ENCODE measurements at places on chromosomes 13 and 19.
A peak's percentile ranks its signal among the peaks of the same experiment; 100 is the strongest.

DNA sequence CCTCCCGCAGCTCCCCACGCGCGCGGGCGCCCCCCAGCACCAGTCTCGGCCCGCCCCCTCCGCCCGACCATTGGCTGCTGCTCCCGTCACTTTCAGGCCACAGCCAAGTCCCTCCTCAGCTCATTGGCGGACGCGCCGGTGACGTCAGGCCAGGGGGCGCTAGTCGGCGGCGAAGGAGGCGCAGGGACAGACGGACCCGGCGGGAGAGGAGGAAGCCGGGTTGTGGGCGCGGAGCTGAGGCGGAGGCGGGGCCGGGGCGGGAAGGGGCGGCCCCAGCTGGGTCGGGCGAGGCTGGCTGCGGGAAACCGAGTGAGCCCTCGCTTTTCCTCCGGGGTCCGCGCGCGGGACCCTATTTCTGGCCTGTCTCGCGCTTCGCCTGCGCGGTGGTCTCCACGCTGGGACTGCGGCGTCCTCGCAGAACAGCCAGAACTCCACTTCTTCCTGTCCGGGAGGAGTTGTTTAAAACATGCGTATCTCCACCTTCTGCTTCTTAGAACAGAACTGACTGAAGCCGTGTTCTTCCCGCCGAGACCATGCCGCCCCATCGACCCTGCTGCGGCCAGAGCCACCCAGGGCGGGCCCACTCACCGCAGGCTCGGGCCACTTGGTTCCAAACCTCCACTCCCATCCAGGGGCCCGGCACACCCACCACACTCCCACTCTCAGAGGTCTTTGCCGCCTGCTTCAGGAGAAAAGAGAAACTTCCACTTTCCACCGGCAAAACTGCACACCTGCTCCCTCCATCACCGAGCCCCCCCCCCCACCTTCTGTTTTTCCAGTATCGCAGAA, 471 bp upstream of the TMTC4 start:
- peak; percentile 98 for DNase-seq

GRCh38 chr13:21674490-21675009, 3.7 kb downstream of the FGF9 start:
- DNase-seq, result no peak

- DNase-seq, result no peak
Measured at GRCh38 chr13:79034341-79034740, 371.7 kb downstream of the RBM26 start.

DNA sequence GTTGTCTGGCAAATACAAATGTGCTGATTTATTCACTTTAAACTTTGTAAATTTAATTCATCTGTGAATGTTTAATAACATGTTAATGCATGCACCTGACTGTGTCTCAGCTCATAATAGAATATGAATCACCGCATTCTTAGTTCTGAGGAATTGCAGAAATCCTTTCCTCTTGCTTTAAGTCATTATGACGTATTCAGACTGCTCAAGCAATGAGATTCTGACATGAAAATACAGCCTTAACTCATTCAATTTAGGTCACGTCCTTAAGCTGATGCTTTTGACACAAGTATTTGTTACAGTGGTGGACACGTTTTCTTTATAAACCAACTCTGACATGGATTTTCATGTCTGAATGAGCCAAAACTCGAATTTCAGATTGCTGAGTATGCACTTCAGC, 541.0 kb upstream of the KLF12 start:
- no peak for DNase-seq

Measured in thoracic aorta (tissue), 2 donors.